H54 (cell line): ENCODE measurements at places on chromosomes 6 and 20.

DNA sequence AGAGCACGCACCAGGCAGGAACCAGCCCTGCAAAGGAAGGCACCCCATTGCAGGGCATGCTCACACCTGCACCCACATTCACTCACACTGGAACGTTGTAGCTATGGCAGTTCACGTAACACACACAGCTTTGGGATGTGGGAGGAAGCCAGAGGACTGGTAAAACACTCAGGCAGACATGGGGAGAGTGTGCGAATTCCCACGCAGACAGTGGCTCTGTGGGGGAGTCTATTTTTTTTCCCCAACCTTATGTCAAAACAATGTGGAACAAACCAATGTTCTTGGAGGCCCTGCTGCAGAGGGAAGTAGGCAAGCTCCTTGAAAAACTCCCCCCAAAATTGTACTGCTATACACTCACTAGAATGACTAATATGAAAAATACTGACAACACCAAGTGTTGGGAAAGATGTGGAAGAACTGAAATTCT is 91.0 kb downstream of the PPP1R14C start:
- DNase-seq: no peak

GRCh38 chr20:33316343-33316742 is 33.3 kb downstream of the BPIFB1 start:
- no peak for DNase-seq

DNA sequence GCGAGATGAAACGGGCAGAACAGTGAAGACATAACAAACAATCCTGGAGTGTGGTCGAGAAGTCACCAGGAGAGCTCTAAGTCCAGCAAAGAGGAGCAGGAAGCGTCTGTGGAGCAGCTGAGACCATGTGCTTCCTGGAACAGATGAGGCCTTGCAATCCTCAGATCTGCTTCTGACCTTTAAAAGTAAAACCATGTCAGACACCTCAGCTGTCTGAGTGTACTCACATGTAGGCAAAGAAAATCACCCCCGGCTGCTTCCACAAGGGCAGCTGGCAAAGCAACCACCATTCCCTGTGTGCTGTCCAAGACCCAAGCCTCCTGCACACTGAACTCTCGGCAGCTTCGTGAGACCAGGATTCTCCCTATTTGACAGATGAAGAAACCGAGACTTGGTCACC is 76.6 kb downstream of the EDN3 start:
- DNase-seq: no peak

GRCh38 chr6:145012039-145012662 is 723.2 kb downstream of the EPM2A start:
- DNase-seq: no peak
